ENCODE measurements at places on chromosomes 5 and 9.
A peak's percentile ranks its signal among the peaks of the same experiment; 100 is the strongest.

DNA sequence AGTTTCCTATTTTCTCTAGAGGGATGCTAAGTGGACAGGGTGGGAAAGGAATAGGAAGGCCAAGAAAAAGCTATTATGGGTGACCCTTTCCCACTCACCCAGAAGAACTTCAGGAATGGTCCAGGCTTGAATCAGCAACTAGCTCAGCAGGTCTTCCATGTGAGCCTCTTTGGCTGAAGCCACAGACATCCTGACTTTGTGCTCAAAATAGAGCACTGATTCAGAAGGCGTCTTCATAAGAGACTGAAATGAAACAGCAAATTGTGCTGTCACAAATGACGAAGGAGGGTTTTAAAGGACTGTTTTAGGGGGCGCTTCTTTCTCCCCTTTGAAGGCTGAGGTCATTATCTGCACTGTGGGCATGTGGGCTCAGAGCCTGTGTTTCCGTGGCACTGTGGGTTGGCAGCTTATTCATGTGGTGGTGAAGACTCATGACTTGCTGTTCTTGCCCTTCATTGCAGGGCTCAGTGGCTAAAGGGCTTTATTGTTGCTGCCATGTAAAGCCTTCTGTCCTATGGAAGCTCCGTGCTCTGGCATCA is 65.8 kb upstream of the NFIL3 start:
- DNase-seq, result peak; percentile 39

DNA sequence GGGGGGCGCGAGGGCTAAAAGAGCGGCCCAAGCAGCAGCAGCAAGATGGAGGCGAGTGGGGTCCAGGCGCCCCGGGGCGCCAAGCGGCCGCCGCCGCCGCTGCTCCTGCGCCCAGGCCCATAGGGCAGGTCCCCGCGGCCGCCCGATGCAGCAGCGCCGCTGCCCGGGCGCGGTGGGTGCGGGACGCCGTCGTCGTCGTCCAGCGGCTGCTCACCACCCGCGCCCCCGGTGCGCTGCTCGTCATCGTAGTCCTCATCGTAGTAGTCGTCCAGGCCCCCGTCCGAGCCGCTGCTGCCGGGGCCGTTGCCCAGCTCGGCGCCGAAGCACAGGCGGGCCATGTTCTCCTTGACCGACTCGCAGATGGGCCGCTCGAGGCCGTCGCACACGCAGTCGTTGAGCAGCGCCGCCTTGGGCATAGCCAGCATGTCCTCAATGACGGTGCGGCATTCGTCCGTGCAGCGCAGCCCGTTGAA is 1.5 kb downstream of the GAS1 start:
- DNase-seq, result peak; percentile 45

DNA sequence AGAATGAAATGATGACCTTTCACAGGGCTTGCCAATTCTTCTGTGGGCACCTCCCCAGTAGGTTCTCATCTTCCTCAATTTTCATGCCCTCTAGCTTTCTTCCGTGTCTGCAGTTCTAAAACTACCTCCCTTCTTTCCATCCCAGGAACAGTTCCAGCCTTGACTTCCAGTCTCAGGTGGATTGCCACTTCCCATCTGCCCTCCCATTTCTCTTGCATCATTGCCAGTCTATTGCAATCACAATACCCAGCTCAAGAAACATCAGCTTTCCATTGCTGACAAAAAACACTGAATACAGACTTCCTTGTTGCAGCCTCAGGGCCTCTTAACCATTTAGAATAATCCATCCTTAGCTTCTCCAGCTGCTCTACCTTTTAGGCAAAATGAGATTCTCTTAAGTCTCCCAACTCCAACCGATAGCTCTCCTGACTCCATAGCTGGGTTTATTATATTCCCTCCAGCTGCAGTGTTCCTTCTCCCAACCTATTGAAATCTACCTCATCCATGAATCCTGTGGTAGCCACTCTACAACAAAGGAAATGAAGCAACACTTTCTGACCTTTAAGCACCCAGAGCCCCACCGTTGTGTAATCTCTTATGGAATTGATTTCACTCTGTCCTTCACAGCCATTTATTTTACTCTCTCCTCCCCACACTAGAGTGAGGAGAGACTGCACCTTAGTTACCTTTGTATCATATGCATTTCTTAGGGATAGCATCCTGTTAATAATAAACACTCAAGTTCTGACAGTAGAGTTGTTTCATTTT is 75.6 kb upstream of the PCA3 start:
- peak; percentile 24 for DNase-seq

DNA sequence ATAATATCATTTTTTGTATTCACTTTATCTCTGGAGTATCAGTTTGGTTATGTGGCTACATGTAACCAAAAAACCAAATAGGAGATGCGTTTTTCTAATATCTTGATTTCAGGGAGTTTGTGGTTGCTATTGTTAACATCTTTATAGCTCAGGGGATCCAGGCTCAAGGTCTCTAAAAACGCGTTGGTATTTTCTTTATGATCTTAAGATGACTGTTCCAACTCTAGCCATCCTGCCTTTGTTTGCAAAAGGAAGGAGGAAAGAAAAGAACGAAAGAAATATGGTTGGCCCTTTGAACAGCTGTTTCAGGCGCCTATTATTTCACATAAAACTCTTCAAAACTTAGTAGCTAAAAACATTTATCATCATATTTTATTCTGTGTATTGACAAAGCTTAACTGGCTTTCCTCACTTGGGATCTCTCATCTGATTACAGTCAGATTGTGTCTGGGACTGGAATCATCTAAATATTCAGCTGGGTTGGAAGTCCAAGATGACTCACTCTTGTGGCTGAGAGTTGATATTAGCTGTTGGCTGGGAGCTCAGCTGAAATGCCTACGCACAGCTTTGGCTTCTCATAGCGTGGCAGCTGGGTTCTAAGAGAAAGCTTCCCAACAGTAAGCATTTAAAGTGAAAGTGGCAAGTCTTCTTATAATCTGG is 60.1 kb downstream of the FAM174A start:
- DNase-seq, result peak; percentile 97

DNA sequence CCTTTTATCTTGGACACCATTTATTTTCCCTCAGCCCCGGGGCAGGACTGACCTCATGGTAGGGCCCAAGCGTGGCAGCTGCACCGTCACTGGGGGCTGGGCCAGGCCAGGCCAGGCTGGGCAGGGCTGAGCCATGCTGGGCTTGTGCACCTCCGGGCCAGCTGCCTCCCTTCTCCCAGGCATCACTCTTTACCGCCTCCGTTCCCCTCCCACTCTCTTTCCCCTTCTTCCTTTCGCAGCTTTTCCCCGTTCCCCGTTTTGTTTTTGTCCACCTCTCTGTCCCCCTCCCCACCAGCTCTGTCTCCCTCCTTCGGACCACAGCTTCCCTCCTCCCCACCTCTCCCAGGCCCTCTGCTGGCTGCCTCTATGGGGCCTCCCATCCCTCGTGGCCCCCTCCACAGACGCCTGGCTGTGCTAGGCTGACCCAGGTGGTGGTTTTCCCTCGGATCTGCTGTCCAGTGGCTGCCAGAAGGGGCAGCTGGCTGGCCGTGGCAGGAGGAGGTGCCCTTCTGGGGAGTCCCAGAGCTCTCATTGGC is 17.9 kb downstream of the FGF18 start:
- DNase-seq, result no peak

DNA sequence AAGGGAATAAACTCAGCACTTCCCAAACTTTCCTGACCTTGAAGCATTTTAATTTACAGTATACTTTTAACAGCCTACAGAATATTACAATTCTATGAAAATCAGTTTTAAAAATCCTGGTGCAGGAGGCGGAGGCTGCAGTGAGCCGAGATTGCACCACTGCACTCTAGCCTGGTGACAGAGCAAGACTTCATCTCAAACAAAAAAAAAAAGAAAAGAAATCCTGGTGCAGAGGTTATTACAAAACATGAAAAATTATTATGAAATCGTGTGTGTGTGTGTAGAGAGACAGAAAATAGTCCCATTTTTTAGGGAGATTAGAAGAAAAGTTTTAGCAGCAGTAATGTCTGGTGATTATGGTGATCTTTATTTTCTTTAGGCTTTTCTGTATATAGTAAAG is 26.9 kb downstream of the GOLPH3 start:
- DNase-seq, result no peak

- DNase-seq, result no peak
Observed at GRCh38 chr9:71025728-71026127, 95.7 kb downstream of the TRPM3 start.

DNA sequence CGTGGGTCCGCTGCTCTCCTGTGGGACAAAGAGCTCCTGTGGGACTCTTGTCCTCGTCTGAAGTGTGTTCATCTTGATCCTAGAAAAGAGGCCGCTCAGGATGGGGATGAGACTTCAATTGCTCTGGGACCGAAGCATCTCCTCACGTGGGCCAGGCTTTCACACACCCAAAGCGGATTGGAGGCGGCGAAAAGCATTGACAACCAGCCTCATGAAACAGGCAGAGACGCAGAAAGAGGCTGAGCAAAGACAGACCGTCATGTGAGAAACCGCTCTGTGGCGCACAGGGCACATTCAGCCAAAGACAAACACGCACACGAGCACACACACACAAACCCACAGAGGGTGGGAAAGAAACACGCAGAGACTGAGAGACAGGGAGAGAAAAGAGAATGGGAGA is 479.5 kb downstream of the SPATA31A7 start:
- no peak for DNase-seq
